ENCODE measurements at places on chromosomes 4 and X. TPM values are rescaled to one million over a fixed set of nuclear protein-coding genes. Genes with fewer than 3 reads are reported as not detected.

BEND4 gene
- 0.16 TPM for total RNA-seq

CLNK gene
- total RNA-seq = not detected

VCX3B gene
- total RNA-seq = not detected

C4orf54 gene
- not detected for total RNA-seq

SSX2 gene
- not detected for total RNA-seq

P2RY10 gene
- total RNA-seq = 1.5 TPM

MAGEA1 gene
- not detected for total RNA-seq
